ENCODE measurements at places on chromosomes 1 and 21. TPM values are rescaled to one million over a fixed set of nuclear protein-coding genes. Genes with fewer than 3 reads are reported as not detected.

The HSD3B2 gene
- polyA plus RNA-seq = 0.72 TPM

The FCGR2B gene
- 0.06 TPM for polyA plus RNA-seq

The VSIG8 gene
- 0.06 TPM for polyA plus RNA-seq

The ADGRL4 gene
- polyA plus RNA-seq = 5.6 TPM

The TRIM45 gene
- 9.0 TPM for polyA plus RNA-seq

The FCN3 gene
- 0.13 TPM for polyA plus RNA-seq

The SMIM1 gene
- polyA plus RNA-seq = 66.0 TPM

- H3K4me1 ChIP-seq = no peaks in the 10 kb centered on the region
- no peaks in the 10 kb centered on the region for H3K36me3 ChIP-seq
- H3K4me3 ChIP-seq = no peak overlapping the region
- H3K27me3 ChIP-seq = no peaks in the 10 kb centered on the region
- no peak overlapping the region for H3K27ac ChIP-seq
Measured at GRCh38 chr1:199463521-199464127, 563.9 kb upstream of the NR5A2 start.

- H3K27ac ChIP-seq = no peak overlapping the region
- no peak for DNase-seq
- peaks cover 37% of the 10 kb centered on the region for H3K36me3 ChIP-seq
- no peaks in the 10 kb centered on the region for H3K4me1 ChIP-seq
- H3K4me3 ChIP-seq = no peak overlapping the region
Measured at GRCh38 chr1:88783145-88783544, 99.1 kb downstream of the PKN2 start.

DNA sequence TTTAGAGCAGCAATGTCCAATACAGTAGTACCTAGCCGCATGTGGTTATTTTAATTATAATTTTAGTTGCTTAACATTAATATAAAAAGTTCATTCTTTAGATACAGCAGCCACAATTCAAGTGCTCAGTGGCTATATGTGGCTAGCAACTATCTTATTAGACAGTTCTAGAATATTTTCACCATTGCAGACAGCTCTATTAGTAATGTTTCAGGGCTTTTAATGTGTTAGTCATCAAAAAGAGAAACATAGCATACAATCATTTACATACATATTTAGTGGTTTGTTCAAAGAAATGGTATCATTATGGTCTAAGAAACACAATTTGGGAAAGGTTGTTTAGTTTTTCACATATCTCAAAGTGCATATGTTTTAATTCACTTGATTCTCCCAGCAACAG lies 66.6 kb upstream of the DYNLT5 start:
- H3K4me1 ChIP-seq = no peaks in the 10 kb centered on the region
- no peak for DNase-seq
- no peaks in the 10 kb centered on the region for H3K36me3 ChIP-seq
- H3K4me3 ChIP-seq = no peak overlapping the region
- H3K27ac ChIP-seq = no peak overlapping the region
- H3K27me3 ChIP-seq = no peaks in the 10 kb centered on the region

GRCh38 chr1:178464566-178464965 lies 32.2 kb downstream of the CLEC20A start:
- peaks cover 28% of the 10 kb centered on the region for H3K36me3 ChIP-seq
- DNase-seq = no peak
- H3K27me3 ChIP-seq = no peaks in the 10 kb centered on the region
- no peak overlapping the region for H3K27ac ChIP-seq
- no peak overlapping the region for H3K4me3 ChIP-seq

GRCh38 chr1:147551036-147551435 lies 9.7 kb downstream of the BCL9 start:
- no peaks in the 10 kb centered on the region for H3K27me3 ChIP-seq
- no peak overlapping the region for H3K4me3 ChIP-seq
- H3K4me1 ChIP-seq = no peaks in the 10 kb centered on the region
- no peaks in the 10 kb centered on the region for H3K36me3 ChIP-seq
- no peak for DNase-seq

DNA sequence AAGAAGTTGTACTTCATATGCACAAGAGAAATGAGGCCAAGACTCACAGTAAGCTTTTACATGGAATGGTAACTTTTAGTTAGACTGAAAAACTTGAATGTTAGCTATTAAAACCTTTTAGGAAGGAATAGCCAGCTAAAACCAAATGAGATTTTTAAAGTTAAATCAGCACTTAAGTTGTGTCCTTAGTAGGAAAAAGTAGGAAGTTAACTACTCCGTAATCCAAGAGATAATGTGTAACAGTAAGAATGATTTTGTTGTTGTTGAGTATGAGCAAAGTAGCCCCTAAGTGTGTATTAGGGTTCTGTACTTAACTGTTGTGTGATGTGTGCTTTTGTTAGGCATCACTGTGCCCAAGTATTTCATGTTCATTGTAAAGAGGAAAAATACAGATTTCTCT lies 13.2 kb downstream of the TARDBP start:
- no peaks in the 10 kb centered on the region for H3K27me3 ChIP-seq
- no peak overlapping the region for H3K27ac ChIP-seq
- H3K4me1 ChIP-seq = no peaks in the 10 kb centered on the region
- no peak for DNase-seq
- no peak overlapping the region for H3K4me3 ChIP-seq

GRCh38 chr1:21291184-21291583 lies 921 bp upstream of the ECE1 start:
- H3K36me3 ChIP-seq = peaks cover 2% of the 10 kb centered on the region
- peaks cover 28% of the 10 kb centered on the region for H3K4me1 ChIP-seq
- H3K4me3 ChIP-seq = no peak overlapping the region
- H3K27ac ChIP-seq = no peak overlapping the region
- DNase-seq = no peak

- H3K27ac ChIP-seq = no peak overlapping the region
- no peak overlapping the region for H3K4me3 ChIP-seq
- no peak for DNase-seq
- no peaks in the 10 kb centered on the region for H3K36me3 ChIP-seq
- no peaks in the 10 kb centered on the region for H3K27me3 ChIP-seq
- no peaks in the 10 kb centered on the region for H3K4me1 ChIP-seq
Measured at GRCh38 chr1:98452162-98452561, 209.4 kb upstream of the SNX7 start.

GRCh38 chr1:31010086-31010989 lies 55.2 kb downstream of the PUM1 start:
- no peak overlapping the region for H3K27ac ChIP-seq
- no peak for DNase-seq
- H3K4me3 ChIP-seq = no peak overlapping the region

DNA sequence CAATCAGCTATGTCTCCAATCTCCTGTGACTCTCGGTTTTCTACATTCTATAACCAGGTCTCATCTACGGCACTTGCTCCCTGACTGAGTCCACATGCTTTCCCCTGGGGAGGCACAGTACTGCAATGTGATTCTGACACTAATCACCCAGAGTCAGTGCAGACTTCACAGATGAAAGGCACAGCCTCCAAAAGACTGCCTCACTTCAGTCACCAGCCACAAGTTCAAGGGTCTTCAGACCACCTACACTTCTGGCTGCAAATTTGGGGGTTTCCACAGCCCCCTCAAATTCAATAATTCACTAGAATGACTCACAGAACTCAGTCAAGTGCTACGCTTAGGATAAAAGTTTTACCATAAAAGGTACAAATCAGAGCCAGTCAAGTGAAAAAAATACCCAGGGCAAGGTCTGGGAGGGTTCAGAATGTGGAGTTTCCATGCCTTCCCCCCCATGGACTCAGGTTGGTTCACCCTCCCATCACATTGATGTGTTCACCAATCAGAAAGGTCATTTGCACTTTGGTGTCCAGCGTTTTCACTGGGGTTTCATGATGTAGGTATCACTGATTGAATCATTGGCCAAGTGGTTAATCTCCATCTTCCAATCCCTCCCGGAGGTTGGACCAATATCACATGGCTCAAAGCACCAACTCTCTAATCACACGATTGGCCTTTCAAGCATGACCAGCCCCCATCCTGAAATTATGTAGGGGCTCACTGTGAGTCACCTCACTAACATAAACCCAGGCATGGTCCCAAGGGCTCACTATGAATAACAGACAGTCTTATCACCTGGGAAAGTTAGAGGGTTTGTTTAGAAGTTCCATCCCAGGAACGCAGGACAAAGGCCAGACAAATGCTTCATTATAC lies 182.9 kb upstream of the CAMK1G start:
- no peaks in the 10 kb centered on the region for H3K36me3 ChIP-seq
- no peak overlapping the region for H3K27ac ChIP-seq
- DNase-seq = no peak
